ENCODE measurements at places on chromosomes 7 and 10.

GRCh38 chr7:84250452-84250851 is 55.9 kb upstream of the SEMA3A start:
- DNase-seq, result no peak

GRCh38 chr7:81608748-81609382 is 161.0 kb downstream of the HGF start:
- no peak for DNase-seq

DNA sequence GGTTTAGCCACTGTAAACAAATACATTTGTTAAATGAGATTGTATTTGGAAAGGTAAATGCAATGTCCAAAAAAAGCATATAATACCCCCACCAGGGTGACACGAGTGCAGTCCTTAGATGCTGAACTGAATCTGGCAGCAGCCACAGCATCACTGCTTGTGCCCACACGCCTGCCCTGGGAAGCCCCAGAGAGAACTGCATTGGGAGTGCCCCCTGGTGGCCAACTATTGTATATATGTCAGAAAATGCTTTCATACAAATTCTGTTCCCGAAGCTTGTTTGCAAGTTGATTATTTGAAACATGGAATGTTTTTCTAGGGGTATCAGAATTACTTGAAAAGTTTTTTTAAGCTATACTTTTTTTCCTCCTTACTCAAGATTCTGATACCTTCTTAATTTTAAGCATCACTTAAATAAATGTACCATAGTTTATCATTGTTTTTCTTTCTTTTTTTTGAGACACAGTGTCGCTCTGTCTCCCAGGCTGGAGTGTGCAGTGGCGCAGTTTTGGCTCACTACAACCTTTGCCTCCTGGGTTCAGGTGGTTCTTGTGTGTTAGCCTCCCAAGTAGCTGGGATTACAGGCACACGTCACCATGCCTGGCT is 50.1 kb downstream of the LANCL2 start:
- DNase-seq, result peak; percentile 92

- no peak for DNase-seq
These were observed 73.8 kb upstream of the EFCAB10 start for GRCh38 chr7:105655067-105655466.

DNA sequence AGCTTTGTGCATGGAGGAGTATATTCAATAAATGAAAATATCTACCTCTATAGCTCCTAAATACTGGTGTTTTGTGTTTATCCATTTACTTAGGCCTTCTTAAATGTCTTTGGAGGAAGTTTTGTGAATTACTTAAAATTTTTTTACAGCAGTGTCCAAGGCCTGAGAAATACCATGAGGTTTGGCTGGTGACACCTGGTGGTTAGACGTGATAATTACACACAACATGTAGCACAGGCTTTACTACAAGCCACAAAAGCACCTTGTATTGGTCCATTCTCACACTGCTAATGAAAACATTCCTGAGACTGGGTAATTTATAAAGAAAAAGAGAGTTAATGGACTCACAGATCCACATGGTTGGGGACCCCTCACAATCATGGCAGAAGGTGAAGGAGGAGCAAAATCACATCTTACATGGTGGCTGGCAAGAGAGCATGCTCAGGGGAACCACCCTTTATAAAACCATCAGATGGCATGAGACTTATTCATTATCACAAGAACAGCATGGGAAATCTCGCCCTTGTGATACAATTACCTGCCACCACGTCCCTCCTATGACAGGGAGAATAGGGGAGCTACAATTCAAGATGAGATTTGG is 20.6 kb downstream of the HYAL4 start:
- peak; percentile 65 for DNase-seq

DNA sequence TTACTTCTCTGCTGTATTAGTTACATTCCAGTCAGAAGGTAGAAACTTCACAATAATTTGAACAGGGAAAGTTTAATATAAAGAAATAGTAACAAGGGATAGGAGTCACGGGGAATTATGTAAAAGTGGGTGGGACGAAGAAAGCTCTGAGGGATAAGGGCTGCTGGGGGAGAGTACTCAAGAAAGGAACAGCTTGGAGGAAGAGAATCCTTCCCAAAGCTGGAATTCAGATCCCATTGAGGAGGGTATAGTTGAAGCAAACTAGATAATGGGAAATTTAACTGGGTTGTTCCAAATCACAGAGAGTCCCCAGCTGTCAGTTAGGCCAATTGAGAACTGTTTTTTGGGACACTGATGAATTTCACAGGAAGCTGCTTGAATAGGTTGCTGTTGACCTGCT is 53.2 kb upstream of the MACC1 start:
- no peak for DNase-seq

- no peak for DNase-seq
These were observed 49.1 kb upstream of the STEAP1B start for GRCh38 chr7:22549051-22549450.

GRCh38 chr7:125059861-125060456 is 130.3 kb upstream of the POT1 start:
- DNase-seq, result no peak

GRCh38 chr10:62616885-62617590 is 187.5 kb upstream of the ADO start:
- DNase-seq, result peak; percentile 25

GRCh38 chr10:17181110-17181509 is 20.4 kb downstream of the TRDMT1 start:
- no peak for DNase-seq

DNA sequence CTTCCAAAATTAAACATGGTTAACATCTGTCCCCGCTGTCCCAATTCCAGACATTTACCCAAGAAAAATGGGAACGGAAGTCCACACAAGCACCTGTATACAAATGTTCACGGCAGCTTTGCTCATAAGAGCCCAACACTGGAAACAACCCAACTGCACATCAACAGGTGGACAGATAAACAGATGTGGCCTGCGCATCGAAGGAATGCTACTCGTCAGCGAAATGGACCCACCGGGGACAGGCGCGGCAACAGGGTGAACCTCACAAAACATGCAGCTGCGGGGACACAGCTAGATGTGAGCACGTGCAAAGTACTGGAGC is 20.9 kb downstream of the GPR146 start:
- DNase-seq, result no peak

GRCh38 chr7:106823631-106824030 is 41.5 kb upstream of the PIK3CG start:
- no peak for DNase-seq

- DNase-seq, result no peak
These were observed 301.5 kb downstream of the PRKG1 start for GRCh38 chr10:51375790-51376189.

GRCh38 chr10:78898341-78899097 is 170.2 kb upstream of the ZMIZ1 start:
- DNase-seq, result no peak

- DNase-seq, result no peak
These were observed 186.8 kb downstream of the MACC1 start for GRCh38 chr7:20030417-20030816.

DNA sequence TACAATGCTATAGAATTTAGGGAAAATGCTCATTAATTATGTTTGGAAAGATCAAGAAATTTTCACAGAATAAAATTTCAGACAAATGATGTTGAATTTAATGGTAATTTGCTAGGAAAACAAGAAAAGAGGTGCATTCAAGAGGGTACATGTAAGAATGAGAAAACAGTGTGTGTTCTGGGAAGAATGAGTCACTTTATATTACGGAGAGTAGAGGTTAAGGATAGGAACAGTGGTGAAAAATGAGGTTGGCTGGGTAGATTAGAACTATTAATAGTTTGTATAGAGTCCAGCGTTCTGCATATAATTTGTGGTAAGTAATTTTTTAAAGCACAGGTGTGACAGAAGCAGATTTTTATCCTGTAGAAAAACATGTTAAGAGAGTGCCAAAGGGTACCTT is 336.7 kb upstream of the MBL2 start:
- DNase-seq, result no peak

GRCh38 chr7:18496341-18496700 is 772 bp downstream of the HDAC9 start:
- no peak for DNase-seq

DNA sequence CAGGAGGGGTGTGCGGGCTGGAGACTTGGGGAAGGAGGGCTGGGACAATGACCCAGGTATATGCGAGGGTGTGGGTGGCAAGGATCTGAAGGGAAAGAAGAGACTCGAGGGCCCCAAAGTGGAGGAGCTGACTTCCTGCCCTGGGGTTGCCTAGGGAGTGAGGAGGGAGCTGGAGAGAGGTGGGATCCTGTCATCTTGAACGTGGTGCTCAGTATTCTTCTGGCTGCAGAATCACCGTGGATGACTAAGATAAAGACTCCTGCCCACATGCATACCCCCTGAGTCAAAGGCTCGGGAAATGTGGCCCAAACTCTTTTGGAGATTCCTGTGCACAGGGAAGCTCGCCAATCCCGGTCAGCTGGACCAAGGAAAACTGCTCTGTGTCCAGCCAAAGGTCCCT is 31.2 kb downstream of the COL17A1 start:
- DNase-seq, result no peak

- no peak for DNase-seq
These were observed 44.1 kb downstream of the MYOF start for GRCh38 chr10:93437946-93438612.

- DNase-seq, result no peak
These were observed 79.1 kb downstream of the NEURL1 start for GRCh38 chr10:103572347-103573204.

GRCh38 chr7:57412168-57412567 is 37.8 kb upstream of the ZNF716 start:
- no peak for DNase-seq

- no peak for DNase-seq
These were observed 110.1 kb downstream of the CYTH3 start for GRCh38 chr7:6162331-6162620.

GRCh38 chr7:47697543-47697942 is 115.6 kb upstream of the TNS3 start:
- DNase-seq, result no peak

DNA sequence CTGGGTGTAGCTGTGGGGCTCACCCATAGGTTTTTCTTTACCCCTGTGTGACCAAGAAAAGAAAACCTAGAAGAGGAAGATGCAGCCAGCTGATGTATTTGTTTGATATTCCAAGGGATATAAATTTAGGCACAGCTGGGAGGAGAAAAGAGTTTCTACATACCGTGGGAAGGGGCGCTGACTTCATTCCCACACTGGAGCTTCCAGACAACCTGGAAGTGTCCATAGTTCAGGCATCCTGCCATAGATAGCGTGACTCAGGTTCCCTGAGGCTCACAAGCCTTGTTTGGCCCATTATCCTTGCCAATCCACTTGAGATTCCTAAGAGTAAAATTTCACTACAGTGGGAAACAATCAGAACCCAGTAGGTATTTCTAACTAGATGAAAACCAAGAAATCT is 371.7 kb upstream of the NRP1 start:
- DNase-seq, result no peak

- no peak for DNase-seq
These were observed 16.5 kb upstream of the INPP5A start for GRCh38 chr10:132521041-132521465.

DNA sequence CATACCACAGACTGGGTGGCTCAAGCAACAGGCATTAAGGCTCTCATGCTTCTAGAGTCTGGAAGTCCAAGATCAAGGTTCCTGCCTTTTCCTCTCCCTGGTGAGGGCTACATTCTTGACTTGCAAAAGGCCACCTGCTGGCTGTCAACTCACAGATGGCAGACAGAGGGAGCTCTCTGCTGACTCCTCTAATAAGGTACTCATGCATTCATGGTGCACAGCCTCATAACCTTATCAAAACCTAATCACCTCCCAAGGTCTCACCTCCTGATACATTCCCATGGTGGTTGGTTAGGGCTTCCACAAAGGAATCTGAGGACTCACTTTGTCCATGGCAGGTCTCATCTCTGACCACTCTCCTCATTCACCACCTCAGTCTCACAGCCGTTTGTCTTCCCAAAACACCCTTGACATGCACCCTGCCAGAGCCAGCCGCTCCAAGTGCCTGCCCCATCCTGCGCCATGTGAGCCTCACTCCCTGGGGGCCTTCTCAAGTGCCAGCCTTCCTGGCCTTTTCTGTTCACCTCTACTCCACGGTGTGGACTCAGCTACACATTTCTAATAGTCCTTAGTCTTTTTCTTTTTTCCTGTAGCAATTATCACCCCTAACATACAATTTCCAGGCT is 400.3 kb upstream of the ADARB2 start:
- peak; percentile 17 for DNase-seq

DNA sequence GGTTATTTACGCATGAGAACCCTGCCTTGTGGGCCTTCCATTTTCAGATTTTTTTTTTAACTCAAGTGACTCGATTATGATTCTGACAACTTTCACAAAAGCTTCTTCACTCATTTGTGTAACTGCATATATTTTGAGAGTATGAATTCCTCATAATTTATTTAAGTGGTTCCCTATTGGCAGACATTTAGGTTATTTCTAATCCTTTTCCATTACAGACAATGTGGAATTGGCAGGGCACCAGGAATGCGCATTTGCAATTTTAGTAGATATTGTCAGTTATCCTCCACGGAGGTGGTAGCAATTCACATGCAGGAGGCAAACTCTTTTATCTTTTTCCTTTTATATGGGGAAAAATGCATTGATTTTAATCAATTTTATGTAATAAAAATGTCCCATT is 2.5 kb downstream of the TMEM176B start:
- DNase-seq, result no peak

DNA sequence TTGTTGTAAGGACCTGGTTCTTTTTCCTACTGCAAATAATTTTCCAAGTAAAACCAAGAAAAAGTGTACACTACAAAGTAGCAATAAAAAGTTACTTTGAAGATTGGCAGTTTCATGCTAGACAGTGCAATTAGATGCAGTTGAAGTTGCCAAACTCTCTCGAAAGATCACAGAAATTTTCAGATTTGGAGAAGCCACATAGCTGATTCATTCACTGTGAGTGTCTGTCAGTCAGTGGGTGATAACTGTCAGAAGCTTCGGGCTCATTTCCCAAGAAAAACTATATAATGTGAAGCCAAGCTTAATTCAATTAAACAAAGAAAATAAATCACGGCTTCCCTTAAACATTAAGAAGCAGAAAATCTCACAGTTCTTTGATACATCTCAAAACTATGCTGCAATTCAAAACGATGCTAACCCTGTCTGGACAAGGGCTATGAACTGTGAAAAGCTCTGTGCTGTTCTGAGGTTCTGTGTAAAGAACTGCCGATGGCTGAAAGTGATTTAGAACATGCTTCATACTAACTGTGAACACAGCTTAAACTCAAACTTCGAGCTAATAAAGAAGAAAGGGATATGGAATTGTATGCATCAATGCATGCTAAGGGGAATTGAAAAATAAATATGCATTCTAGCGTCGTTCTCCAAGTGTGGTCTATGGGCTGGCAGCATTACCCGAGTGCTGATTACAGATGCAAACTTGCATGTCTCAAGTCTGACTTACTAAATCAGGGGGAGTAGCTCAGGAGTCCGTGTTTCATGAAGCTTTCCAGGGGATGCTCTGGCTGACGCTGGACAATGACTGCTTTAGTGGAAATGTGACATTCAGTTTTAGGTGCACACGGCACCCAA is 557.4 kb downstream of the CALN1 start:
- no peak for DNase-seq

DNA sequence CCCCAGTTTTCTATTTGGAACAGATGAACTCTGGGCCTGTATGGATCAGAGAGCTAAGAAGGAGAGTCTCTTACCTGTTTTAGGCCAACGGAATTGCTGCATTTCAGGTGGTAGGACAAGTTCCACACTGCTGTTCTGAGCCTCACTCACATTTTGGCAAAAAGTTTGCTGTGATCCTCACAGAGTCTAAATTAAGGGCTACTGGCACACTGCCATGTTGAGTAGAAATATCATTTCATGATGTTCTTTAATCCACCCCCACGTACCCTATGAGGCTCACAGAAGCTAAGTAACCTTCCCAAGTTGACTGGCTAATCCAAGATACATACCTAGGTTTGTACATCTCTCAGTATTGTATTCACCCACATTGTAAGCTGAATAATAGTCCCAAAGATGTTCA is 447.2 kb downstream of the INHBA start:
- DNase-seq, result no peak

Data from activated CD8-positive, alpha-beta T cell treated with anti-CD3 and anti-CD28 coated beads for 36 hours (primary cell).